Stimulated activated CD8-positive, alpha-beta memory T cell treated with anti-CD3 and anti-CD28 coated beads, Interleukin-7, amount 100 ng/mL, for 4 hours (primary cell): ENCODE measurements at places on chromosomes 12 and 14.
A peak's percentile ranks its signal among the peaks of the same experiment; 100 is the strongest.

- DNase-seq = no peak
Measured at GRCh38 chr14:104107101-104107581, 21.6 kb downstream of the ASPG start.

GRCh38 chr12:79203058-79203647 lies 338.6 kb downstream of the SYT1 start:
- DNase-seq = no peak

GRCh38 chr12:131390412-131391334 lies 320.2 kb upstream of the SFSWAP start:
- DNase-seq = no peak

DNA sequence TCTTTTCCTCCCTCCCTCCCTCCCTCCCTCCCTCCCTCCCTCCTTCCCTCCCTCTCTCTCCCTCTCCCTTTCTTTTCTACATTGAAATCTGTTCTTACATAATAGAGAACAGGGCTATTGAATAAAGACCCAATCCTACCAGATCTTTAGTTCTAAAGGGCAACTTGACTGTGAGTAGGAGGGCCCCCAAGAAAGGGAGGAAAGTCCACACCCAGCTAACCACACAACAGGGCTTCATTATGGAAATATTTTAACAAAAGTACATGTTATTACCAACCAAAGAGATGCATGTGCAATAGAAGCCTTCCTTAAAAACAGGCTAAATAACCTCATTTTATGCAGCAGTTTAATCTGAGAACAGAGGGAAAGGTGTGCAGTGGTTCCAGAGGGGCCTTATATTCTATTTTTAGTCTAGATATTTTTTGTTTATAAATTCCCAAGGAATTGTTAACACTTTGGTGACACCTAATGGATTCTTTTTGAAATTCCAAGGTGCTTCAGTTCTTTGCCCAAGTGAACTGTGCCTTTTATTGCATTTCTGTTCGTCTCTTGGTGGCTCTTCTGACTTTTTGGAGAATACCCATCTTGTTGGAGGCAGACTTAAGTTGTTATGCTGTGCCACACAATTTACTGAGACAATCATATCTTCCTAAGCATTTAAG lies 63.0 kb downstream of the GNS start:
- DNase-seq = no peak

DNA sequence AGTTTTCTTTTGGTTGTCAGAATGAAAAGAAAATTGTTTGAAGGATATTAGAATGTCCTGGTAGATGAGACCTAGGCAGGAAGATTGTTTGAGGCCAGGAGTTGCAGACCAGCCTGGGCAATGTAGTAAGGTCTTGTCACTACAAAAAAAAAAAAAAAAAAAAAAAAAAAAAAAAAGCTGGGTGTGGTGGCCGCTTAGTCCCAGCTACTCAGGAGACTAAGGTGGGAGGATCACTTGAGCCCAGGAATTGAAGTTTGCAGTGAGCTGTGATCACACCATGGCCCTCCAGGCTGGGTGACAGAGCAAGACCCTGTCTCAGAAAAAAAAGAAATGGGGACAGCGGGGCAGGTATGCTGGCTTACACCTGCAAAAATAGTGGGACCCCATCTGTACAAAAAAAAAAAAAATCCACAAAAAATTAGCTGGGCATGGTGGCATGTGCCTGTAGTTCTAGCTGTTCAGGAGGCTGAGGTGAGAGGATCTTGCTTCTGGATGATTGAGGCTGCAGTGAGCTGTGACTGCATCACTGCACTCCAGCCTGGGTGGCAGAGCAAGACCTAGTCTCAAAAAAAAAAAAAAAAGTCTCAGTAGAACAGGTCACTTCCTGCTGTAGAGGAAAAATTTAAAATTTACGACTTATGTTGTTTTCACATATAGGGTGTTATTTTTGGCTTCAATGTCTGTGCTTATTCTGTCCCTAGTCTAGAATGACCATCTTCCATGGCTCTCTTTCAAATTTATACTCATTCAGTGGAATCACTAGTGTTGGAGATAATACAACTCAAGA lies 70.7 kb downstream of the PPHLN1 start:
- DNase-seq = no peak

- DNase-seq = no peak
Measured at GRCh38 chr12:100675432-100675831, 101.9 kb downstream of the GAS2L3 start.

- DNase-seq = no peak
Measured at GRCh38 chr14:30966415-30967363, 58.8 kb upstream of the AP4S1 start.

DNA sequence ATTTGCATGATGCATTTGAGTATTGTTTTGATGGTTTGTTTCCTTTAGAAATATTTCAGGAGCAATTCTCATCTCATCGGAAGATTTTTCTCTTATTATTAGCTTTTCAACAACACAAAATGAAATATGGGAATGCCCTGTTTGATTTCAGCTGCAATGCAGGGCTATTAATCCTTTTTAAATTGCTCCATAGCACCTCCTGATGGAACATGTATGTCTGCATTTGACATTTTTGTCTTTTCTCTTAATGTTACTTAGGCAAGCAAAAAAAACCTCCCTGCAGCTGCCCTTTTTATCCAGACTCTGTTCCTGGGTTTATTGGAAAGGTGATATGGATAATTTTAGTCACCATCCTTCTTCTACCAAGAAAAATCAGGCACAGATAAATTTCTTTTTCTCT lies 895.8 kb downstream of the RPS29 start:
- DNase-seq = no peak

GRCh38 chr12:22562036-22563028 lies 18.0 kb upstream of the C2CD5 start:
- DNase-seq = no peak

- no peak for DNase-seq
Measured at GRCh38 chr12:122028165-122028904, 6.7 kb downstream of the BCL7A start.

DNA sequence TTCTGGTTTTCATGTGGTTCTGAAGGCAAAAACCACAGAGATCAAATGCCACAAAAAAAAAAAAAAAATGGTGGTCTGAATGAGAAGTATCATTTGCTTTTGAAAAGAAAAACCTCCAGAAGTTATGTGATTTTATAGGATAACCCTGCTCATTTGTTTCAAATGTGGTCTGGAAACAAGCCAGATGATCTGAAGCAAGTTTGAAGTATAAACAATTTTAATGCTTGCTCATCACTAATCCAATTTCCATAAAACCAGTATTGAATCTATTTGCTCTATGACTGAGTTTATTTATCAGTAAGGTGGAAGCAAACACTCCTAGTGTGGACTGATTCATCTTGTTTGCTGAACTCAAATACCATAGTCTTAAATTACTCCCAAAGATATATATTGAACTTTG lies 407.3 kb upstream of the FLRT2 start:
- DNase-seq = no peak

DNA sequence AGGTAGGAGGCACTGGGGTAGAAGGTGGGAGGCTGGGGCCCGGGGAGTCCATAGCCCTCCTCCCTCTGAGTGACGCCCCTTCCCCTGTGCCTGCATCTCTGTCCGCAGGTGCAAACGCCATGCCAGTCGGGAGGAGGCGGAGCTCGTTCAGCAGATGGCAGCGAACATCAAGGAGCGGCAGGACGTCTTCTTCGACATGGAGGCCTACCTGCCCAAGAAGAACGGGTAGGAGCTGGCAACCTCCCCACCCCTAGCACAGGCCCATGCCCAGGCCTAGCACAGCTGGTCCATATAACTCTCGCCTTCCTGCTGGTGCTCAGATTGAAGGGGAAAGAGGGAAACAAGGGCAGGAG lies 35.6 kb downstream of the TMEM120B start:
- no peak for DNase-seq

DNA sequence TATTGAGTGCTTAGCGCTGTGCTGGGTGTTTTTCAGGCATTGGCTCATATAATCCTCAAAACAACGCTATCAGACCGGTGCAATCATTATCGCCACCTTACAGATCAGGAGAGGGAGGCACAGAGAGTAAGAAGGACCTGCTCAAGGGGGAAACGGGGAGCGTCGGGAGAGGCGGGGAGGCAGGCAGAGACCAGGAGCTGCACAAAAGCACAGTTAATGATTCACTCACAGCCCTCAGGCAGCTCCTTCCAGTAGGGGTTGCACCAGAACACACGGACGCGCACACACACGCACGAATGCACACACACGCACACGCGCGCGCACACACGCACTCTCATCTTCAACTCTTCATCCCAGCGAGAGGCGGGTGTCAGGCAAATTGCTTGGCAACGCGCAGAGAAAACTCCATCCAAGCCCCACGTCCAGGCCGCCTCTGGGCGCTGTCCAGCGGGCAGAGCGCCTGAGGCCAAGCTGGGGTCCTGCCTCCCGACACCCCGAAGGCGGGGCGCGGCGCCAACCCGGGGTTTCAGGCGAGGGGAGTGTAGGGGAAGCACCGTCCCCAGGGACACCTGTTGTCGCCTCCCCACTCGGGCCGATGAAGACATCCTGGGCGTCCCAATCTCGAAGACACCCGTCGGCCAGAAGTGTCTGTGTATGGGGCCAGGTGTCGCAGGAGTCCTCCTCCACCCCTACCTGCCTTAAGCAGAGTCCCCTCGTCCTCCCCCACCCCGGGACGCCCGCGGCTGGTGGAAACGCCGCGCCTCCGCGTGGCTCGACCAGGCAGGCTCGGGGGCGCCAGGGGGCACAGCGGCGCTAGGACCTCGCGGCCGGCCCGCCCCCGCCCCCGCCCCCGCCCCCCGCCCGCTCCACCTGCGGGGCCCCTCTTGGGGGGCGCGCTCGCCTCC lies 35.5 kb upstream of the STON2 start:
- DNase-seq = peak; percentile 4

DNA sequence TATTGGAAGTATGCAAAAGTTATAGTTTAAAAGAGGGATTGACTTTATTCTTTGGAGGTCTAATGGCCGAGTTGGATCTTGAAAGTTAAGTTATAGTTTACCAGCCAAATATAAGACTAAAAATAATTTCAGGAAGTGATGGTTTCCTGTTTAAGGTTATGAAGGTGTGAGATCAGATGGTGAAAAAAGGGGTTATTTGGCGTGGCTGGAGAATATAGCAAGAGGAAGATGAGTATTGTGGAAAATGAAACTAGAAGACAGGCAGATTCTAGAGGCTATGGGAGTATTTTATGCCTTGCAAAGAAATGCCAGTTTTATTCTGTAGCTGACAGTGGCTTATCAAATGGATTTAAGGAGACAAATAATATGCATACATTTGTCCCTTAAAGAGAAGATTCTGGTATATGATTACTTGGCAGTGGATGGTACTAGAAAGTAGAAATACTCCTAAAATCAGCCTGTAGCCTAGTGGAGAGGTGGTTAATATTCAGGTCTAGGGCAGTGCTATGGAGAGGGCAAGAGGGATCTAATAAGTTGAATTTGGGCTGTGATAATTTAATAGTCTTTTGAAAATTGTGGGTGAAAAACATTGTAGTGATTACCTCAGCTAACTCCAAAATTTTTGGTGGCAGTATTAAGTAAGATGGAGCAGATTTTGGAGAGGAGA lies 1091.8 kb upstream of the ATXN7L3B start:
- DNase-seq = no peak

- no peak for DNase-seq
Measured at GRCh38 chr12:66664076-66664475, 14.8 kb downstream of the GRIP1 start.

GRCh38 chr14:55071870-55072640 lies 20.6 kb downstream of the MAPK1IP1L start:
- DNase-seq = no peak

- DNase-seq = no peak
Measured at GRCh38 chr14:95055318-95055717, 102.0 kb downstream of the DICER1 start.

GRCh38 chr12:78034025-78034424 lies 203.3 kb downstream of the NAV3 start:
- no peak for DNase-seq

- DNase-seq = no peak
Measured at GRCh38 chr12:19778172-19778571, 338.9 kb downstream of the AEBP2 start.

- DNase-seq = no peak
Measured at GRCh38 chr12:43317156-43317555, 234.8 kb downstream of the ADAMTS20 start.

DNA sequence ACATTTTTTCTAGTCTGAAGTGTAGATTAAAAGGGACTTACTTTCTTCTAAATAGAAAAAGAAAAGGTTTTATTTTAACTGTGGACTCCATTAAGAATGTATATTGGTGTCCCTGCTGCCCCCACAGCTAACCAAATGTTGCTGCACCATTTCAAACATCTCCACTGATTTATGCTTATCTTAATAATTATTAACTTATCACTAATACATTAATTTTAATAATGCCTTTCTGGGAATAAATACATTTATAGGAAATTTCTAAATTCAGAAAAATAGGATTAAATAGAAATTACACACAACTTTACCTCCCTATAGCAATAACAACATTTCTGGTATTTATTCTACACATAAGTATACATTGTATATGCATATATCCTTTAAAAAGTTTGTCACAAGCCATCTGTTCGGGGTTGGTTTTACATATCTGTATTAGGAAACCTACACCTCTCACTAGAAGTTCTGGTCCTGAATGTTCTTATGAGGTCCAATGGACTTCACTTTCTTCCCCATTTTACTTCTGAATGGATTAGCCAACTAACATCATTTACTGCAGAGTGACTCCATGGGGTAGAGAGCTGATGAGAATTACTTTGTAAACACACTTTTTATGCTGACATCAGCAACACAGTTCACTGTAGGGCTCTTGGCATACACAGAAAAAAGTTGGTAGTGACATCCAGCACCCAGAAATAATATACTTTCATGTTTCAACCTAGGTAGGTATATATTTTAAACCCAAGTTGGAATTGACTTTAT lies 9.4 kb upstream of the SELPLG start:
- no peak for DNase-seq

DNA sequence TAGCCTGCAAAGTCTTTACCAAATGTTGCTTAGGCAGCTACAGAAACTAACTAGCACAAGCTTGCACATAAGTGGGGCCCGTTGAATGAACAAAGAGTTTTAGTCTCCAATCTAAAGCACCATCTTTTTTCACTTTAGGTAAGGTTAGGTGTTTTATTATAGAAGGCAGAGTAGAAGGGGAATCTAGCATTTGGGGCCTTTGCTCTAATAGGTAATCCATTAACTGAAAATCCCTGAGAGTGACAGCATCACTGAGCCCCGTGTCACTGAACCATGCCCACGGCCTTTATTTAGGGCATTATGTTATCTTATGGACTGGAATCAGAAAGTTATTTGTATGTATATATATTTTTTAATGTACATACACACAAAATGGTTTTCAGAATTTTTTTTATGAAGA lies 25.1 kb downstream of the CPNE8 start:
- DNase-seq = no peak
